Activated T-helper 1 cell treated with anti-CD3 and anti-CD28 coated beads, Interleukin-2, amount 50 U/mL, for 16 hours (primary cell): ENCODE measurements at places on chromosomes 1 and 21.

GRCh38 chr1:22880174-22880601 is 92.5 kb downstream of the LACTBL1 start:
- DNase-seq, result no peak

DNA sequence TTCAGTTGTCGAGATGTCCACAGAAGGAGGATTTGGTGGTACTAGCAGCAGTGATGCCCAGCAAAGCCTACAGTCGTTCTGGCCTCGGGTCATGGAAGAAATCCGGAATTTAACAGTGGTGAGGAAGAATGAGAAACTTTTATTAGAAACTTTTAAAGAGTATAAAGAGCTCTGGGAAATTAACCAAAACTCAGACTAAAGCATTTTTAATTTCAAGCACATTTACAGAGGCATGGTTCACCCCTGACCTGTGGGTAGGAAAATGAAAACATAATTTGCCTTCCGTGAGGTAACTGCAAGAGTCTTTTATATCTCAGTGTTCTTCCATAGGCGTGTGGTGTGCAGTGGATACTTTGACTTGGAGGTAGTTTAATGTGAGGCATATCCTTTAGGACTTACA is 44.8 kb upstream of the KCNQ4 start:
- no peak for DNase-seq

DNA sequence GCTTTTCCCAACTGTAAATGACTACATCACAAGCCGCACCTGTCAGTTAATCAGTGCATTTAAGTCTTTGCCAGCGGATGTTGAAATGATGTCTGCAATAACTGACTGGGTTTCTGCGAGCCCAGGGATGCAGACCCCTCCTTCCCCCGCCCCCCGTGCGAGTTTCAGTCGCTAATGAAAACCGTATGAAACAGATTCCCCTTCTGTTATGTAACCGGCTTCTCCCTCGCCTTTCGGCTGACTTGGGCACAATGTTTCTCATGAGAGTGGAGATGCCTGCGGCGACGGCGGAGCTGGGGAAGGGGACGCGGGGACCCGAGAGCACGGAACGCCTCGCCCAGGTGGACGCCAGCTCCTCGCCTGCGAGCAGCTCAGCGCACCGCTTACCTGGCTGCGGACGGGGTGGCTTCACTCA is 753 bp downstream of the KCNJ6 start:
- no peak for DNase-seq

- no peak for DNase-seq
Measured at GRCh38 chr1:41650028-41650880, 165.8 kb upstream of the EDN2 start.

DNA sequence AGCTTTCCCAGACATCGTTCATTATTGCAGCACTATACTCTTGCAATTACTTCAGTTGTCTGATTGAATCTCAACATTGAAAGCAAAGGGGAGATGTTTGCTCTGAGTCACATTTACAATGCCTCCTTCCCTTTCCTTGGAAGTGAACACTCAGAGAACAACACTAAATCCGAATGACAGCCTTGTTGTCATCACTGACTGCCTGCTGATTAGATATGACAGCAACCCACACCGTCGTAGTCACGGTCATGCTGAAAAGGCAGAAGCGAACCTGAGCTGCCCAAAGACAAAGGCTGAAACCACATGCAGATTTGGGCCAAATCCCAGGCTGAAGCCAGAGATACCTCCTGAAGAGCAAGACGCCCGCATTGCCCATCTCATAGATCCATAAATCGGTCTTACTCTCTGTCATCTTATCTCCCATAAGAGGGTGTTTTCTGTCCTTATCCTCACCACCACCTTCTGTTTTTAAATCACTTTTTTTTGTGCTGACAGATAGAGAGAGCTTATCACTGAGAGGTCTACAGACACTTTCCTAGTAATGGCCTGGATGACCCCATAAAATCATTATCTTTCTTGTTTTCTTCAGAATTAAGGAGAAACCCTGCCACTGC is 47.5 kb downstream of the TMCO4 start:
- DNase-seq, result no peak

- DNase-seq, result no peak
Measured at GRCh38 chr1:160740133-160740688, 1.2 kb downstream of the SLAMF7 start.

DNA sequence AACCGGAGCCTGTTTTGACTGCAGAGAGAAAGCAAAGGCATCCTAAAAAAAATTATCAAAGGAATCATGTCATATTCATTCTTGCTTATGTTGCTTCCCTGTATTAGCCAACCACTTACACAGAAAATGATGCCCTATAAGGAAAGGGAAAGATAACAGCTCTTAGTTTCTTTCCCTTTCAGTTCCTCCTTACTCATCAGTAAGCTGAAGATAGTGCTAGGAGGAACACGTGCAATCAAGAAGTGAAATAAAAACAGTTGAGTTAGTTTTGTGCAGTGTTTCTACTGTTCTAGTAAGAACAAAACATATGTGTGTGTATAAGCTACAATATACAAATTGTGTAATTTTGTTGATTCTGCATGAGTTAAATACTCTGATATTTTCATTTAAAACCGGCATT is 45.3 kb upstream of the MTF2 start:
- DNase-seq, result no peak

DNA sequence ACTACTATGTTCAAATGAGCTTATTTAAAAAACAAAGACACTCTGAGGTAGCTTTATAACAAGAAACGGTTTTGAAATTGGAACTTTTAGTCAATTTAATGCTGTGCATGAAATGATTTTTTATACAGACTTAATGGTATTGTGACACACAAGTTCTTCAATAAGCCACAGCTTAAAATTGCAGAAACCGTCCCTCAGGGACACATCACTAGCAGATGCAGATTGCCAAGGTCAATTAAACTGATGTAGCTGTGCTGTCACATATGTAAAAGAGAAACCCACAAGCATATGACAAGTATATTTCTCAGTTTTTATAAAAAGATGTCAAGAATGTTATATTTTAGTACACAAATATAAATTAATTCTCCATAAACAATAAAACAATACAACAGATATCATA is 366.9 kb downstream of the DPYD start:
- DNase-seq, result no peak

GRCh38 chr1:243396876-243397275 is 141.0 kb downstream of the SDCCAG8 start:
- DNase-seq, result no peak

DNA sequence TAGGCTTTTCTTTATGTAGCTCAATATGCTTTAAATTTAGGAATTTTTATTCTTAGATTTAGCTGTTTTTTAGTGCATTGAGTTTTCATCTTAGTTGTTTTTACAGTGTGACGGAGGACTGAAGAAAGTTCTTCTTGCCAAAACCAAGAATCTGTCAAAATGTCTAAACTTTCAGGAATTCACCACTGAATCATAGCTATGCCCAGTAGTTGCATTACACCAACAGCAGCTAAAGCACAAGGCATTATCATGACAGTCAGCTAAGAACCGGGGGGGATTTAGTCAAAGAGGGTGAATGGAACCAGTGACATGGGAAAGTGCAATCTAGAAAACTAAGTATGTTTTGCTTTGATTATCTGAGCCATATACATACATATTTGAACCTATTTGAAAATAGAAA is 6.5 kb upstream of the C1orf146 start:
- no peak for DNase-seq

GRCh38 chr1:18711536-18712251 is 81.0 kb downstream of the PAX7 start:
- no peak for DNase-seq

DNA sequence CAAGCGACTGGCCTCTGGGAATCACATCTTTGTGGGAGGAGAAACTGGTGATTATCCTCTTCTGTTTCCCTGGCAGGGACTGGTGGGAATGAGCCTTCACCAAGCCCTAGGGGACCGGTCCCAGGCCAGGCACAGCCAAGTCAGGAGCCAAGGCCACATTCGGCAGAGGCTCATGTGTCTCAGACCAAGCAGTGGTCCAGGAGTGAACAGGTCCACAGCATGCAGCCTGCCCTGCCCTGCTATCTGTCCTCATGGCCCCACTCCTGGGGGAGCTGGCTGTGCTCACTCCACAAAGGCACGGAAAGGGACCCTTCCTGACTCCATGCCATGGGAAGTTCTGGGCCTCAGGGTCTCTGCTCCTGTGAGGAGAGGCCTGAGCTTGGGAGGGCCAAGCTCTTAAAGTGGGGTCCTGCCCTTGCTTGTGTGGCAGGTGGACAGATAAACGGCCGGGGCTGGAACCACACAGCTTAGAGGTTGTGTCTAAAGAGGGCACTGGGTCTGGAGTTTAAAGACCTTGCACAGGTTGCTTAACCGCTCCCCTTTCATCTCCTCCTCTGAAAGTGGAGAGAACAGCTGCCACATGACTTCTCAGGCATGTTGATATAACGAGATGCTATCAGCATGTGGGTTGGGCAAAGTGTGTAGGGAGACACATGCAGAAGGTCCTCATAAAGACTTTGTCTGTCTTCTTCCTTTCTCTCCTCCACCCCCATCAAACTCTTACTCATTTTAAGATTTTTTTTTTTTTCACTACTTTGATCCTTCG is 57.5 kb downstream of the CASQ2 start:
- no peak for DNase-seq

- no peak for DNase-seq
Measured at GRCh38 chr1:200029035-200029821, 1.7 kb downstream of the NR5A2 start.

GRCh38 chr1:204726478-204726877 is 40.9 kb upstream of the LRRN2 start:
- no peak for DNase-seq
